HFFc6 (cell line): ENCODE measurements at places on chromosomes 1 and 21. TPM values are rescaled to one million over a fixed set of nuclear protein-coding genes. Genes with fewer than 3 reads are reported as not detected.

Gene LEFTY2
- not detected in 3 replicates for total RNA-seq

Gene STPG1
- 9.4 to 12.0 TPM (median 11.2 TPM) in 3 replicates for total RNA-seq

Gene CYP4A11
- not detected in 2 replicates for total RNA-seq

Gene TFF2
- not detected in 3 replicates for total RNA-seq

- no peak for DNase-seq
Observed at GRCh38 chr1:160123726-160124125, 8.2 kb downstream of the ATP1A2 start.

GRCh38 chr1:61138921-61139774 lies 56.8 kb downstream of the NFIA start:
- peak; percentile 77 for DNase-seq

DNA sequence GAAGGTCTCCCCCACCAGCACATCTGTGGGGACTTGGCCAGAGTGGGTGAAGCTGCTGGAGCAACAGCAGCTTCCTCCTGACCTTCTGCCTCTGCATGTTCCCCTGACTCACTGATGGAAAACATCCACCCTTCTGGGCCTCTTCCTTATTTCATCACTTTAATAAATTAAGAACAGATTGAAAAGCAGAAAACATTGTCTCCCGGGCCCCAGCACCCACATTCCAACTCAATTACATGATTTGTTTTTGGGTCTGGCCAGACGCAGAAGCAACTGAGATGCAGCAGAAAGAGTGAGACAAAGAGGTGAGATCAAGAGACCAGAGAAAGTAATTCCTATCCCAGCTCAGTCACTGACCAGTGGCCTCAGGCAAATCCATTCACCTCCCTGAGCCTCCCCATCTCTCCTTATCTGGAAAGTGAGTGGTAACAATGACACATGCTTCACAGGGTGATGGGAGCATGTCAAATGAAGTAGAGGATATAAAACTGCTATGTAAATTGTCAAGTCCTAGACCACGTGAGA lies 157.1 kb downstream of the ELAVL4 start:
- DNase-seq: no peak

GRCh38 chr1:55047611-55048010 lies 8.3 kb downstream of the PCSK9 start:
- no peak for DNase-seq
